ENCODE measurements at places on chromosomes 4 and X.
A peak's percentile ranks its signal among the peaks of the same experiment; 100 is the strongest.

- DNase-seq: no peak
These were observed 920.1 kb upstream of the TENM3 start for GRCh38 chr4:181323061-181323460.

DNA sequence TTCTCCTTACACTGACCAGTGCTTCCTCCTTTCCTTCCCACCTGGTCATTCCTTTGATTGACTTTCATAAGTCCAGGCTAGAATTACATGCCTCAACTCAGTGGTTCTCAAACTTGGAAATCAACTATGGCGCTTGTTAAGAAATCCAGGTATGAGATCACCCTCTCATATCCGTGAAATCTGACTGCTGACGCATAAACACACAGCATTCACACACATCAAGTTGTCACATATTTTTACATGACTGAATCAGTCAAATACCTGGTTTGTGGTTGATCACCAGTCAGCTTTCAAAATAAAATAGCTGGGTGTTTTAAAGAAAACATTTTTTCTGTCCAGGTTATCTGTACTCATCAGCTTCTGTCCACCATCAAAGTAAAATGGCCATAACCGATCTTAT lies 433.5 kb downstream of the AFF2 start:
- DNase-seq: no peak

DNA sequence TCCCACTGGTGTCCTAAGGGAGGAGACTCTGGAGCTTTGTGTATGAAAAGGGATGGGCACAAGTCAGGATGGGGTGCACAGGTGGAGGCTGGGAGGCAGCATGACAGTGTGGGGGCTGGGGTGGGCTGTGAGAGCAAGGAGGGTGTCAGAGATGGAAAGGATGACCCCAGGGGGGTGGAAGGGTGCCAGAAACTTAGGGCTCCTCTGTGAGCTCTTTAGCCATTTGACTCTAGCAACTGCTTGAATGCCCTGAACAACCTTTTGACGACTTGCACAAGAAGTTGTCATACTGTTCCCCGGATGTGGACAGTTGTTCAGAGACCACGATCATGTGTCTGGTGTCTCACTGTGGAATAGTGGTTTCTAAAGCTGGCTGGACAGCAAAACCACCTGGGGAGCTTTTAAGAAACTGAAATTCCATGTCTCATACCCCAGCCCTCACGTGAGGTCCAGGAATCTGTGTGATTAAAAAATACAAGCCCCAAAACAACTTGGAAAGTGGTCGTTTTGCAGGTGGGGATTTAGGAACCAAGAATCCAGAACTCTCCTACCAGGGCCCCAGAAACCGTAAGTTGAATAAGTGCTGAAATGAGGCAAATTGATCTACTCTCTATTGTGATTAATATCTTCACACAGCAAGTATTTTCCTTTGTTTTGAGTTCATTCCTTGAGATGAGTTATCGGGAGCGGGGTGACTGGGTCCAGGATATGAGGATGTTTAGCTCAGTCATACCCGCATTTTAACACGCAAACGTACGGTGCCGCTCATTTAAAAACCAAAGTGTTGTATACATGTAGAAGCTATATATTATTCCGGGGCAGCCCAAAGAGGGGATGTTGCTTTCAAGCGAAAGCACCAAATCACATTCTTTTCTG lies 3.4 kb downstream of the RHOH start:
- peak; percentile 39 for DNase-seq

DNA sequence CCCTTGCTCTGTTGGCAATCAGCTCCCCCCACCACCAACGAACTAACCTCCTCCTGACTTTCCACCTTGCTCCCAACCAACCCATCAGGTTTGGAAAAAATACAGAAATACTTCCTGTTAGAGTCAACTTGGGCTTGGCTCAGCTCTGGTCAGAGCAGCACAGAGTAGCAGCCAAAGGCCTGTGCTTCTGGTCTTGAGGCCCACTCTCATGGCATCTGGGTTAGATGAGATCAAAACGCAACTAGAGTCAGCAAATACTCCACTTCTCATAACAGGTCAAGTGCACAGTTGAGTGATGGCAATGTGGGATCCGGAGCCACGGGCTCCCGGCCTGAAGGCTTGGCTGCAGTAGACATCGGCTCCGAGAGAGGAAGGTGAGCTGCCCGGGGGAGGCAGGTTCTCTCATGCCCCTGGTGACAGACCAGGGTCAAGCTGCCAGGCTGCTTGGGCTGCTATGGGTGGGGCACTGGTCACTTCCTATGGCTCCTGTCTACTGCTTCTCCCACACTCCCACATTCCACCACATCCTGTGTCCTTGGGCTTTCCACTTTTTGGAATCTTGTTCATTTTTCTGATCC lies 34.8 kb downstream of the ZNF185 start:
- DNase-seq: no peak

DNA sequence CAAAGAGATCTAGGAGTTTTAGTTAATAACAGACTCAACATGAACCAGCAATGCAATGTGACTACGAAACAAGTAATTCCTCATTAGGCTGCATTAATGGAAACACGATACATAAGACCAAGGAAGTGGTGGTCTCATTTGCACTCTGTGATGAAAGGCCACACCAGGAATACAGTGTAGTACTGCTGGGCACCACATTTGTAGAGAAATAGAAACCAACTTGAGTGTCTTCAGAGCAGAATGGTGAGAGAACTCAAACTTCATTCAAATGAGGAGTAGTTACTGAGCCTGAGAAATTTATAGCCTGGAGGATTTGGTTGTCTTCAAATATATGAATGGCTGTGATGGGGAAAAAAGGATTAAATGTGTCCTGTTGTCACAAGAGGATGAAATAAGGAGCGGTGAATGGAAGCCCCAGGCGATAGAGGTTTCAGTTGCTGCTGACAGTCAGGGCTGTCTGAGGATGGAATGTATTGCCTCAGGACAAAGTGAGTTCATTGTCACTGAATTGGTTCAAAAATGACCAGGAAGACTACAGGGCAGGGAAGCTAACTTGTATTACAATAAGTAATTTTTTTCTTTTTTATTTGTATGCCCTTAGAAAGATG lies 50.9 kb downstream of the NFKB1 start:
- no peak for DNase-seq

DNA sequence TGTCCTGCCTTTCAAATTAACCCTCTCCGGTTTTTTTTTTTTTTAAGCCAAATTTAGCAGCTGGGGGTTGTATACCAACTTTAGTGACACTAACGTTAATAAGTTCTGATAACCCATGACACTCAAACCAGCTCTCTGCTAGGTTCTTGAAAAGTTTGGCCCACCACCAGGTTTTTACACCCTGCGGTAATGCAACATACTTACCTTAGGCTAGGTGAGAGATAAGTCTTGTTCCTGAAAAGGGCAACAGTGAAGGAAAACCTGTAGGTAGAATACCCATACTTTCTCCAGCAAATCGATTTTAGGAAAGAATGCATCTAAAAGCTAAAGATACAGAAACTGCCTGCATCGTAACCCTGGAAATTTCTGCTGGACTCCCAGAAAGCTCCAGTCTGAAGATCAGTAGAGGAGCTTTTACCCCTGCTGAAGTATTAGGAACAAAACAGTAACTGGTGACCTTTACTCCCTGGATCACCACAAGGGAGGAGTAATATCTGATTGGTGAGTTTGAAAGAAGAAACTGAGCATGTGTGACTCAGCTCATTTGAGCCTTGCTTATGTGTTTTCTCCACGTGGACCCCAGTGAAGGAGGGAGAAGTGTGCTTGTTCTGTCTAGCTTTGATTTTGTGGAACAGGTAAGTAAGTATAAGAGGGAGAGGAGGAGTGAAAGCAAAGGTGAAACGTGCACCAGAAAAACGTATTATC lies 34.4 kb upstream of the COX18 start:
- no peak for DNase-seq

DNA sequence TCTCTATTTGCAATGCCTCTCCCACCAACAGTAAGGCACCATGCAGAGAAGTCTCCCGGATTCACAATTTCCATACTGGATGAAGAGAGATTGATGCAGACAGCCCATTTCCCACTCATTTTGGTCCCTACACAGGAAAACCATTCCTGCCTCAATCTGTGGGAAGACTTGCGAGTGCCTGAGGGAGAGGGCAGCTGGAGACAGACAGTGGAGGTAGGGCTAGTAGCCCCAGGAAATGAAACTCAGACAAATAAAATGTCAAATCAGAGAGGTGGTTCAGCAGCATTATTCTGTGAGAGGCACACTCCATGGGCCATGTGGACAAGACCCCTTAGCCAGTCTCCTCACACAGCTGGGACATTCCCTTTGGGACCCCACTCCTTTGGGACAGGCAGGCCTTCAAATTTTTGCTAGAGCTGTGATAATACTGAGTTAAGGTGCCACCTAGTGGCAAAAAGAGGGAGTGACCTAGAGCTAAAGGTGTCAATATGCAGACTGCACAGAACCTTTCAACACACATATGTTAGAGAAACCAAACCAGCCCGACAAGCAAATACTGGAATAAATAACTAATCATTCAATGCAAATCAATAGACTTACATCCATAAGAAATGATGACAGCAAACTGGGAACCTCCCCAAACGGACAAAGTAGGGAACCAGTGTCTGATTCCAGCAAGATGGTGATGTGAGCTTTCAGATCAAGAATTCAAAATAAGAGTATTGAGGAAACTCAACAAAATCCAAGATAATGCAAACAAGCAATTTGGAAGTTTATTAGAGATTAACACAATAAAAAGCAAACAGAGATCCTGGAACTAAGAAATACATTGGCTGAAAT lies 1865.3 kb upstream of the AGA start:
- DNase-seq: peak; percentile 37

DNA sequence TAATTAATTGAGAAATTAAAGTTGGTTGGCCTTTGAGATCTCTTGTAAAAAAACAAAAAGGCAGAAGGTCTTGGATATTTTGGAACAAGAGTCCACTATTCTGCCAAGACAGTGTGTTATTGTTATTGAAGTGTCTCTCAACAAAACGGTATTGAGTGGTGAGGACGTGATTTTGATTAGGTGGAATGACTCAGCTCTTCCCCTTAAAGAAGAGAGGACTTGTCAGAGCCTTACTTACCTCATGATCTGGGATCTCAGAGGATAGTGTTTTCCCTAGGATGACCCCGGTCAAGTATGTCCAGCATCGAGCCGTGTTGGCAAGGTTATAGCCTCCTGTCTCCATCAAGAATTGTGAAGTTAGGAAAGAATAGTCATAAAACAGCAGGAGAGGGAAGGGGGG lies 110.9 kb downstream of the HDAC8 start:
- DNase-seq: no peak

GRCh38 chr4:134958862-134959261 lies 757.3 kb upstream of the PABPC4L start:
- no peak for DNase-seq

Data from GM13977 (cell line).